ENCODE measurements at places on chromosomes 1 and 21.
A peak's percentile ranks its signal among the peaks of the same experiment; 100 is the strongest.

- no peak for DNase-seq
Observed at GRCh38 chr1:44553127-44553758, 121.0 kb downstream of the TMEM53 start.

GRCh38 chr1:207056673-207057072 lies 3.6 kb downstream of the PFKFB2 start:
- no peak for DNase-seq

- no peak for DNase-seq
Observed at GRCh38 chr1:6287431-6287886, 26.6 kb upstream of the GPR153 start.

- DNase-seq, result no peak
Observed at GRCh38 chr1:205662135-205662738, 18.1 kb downstream of the SLC45A3 start.

DNA sequence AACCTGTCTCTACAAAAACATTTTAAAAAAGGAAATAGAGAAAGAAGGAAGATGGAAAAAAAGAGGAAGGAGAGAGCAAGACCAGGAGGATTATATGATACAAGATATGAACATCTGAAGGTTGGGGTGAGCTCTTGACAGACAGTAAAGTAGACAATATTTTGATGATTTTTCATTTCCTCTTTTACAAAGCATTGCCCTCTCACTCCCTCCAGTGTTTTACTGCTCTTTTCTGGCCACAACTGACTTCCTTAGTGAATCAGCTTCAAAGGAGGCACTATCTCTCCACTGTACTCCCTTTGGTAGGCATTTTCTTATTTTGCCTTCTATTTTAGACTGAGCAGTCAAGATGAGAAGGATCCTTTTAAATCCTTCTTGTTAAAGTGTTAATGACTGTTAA lies 296.7 kb downstream of the KCTD3 start:
- no peak for DNase-seq

GRCh38 chr1:63366908-63367214 lies 566 bp upstream of the ALG6 start:
- DNase-seq, result no peak

DNA sequence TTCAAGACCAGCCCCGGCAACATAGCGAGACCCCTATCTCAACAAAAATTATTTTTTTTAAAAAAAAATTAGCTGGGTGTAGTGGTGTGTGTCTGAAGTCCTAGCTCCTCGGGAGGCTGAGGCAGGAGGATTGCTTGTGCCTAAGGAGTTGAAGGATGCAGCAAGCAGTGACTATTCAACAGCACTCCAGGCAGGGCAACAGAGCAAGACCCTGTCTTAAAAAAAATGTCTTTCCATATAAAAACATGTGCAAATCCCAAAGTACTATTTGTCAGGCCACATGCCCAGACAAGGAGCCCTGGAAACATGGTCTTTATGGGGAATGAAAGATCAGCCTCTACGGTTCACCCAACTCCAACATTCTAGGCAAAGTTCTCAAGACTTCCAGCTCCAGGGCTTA lies 13.3 kb downstream of the IFFO2 start:
- no peak for DNase-seq

DNA sequence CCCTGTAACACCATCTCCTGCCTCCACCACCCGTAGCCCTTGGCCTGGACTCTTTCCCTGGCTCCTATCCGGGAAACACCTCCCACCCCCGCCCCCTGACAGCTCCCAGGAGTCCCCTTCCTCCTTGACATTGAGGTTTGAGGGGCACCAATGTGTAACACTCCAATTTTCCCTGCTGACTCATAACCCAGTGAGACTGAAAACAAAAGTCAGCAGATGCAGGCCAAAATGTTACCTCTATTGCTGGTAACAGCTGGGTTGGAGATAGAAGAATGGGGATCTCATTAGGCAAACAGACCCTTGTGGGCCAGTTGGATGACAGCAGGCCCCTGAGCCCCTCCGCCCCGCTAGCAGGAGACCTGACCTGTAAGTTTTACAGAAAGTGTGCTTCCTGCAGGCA lies 237.2 kb downstream of the KAZN start:
- DNase-seq, result no peak

- peak; percentile 97 for DNase-seq
Observed at GRCh38 chr1:15799004-15799867, 8.2 kb downstream of the UQCRHL start.

GRCh38 chr1:40377512-40377911 lies 4.0 kb downstream of the SMAP2 start:
- DNase-seq, result no peak

DNA sequence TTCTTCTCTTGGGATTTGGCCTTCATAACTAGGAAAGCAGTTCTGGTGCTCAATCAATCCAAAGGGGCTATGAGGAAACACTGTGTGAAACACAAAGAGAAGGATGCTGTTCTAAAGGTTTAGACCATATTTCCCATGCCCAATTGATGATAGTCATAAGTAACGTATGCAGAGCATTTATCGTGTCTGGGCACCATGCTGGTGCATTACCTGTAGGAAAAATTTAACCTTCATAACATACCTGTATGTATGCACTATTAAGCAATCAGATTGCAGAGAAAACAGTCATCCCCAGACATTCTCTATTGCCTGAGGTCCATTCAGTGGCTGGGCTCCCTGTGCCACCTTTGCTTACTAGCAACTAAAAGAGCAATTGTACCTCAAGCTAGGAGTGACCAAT lies 381.4 kb downstream of the PLPP3 start:
- no peak for DNase-seq

- DNase-seq, result no peak
Observed at GRCh38 chr1:214271174-214271858, 9.6 kb upstream of the SMYD2 start.

DNA sequence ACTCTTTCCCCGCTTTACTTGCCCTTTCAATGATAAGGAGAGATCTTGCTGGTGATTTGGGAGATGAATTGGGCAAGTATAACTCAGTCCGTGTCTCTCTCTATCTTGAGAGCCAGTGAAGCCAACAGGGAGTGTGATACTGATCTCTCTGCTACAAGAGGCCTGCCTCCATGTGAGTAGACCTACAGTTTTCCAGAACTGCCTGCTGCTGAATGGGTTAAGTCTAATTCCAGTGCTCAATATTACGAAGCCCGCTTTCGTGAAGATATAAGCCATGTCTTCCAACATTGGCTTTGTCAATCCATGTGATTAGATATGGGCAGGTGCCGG lies 92.6 kb downstream of the ADCY10 start:
- DNase-seq, result no peak

Data from GM04503 (cell line).